Stimulated activated CD4-positive, alpha-beta T cell treated with anti-CD3 and anti-CD28 coated beads, Interleukin-12 subunit alpha, Interleukin-12 subunit beta, amount 100 ng/mL, for 24 hours (primary cell): ENCODE measurements at places on chromosomes 12 and 14.

DNA sequence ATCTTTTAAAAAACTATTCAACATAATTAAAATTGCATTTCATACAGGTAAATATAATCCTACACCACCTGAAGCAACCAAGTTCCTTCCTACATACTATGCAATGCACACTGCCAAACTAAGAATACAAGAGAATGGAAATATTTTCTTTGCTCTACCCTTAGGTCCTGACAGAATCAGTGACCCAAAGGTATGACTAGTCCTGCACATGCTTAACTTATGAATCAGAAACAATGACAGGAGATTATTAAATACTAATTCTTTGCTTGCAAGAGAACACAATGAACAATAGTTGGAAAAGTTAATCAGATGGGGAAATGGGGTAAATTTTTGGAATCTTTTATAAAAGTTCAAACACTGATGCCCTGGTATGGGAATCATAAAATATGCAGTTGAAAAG, 220.1 kb downstream of the SOX5 start:
- DNase-seq, result no peak

- no peak for DNase-seq
Measured at GRCh38 chr12:69648476-69648875, 37.8 kb upstream of the LRRC10 start.

DNA sequence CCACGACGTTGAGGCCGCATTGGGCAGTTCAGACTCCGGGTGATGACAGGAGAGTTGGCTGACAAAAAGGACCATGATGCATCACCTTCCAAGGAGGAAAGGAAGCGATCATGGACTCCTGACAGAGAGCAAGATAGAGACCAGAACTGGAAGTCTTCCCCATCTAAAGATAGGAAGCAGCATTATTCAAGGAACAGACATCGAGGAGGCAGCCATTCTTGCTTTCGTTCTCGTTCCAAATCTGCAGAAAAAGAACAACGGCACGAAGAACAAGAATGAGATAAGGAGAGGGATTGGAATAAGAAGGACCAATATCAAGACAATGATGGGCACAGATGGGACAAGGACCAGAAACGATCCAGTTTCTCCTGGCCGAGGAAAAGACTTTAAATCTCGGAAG, 27.1 kb upstream of the KRT77 start:
- no peak for DNase-seq

- no peak for DNase-seq
Measured at GRCh38 chr12:113083863-113084435, 27.4 kb downstream of the DTX1 start.

- no peak for DNase-seq
Measured at GRCh38 chr14:32497248-32497647, 168.2 kb downstream of the AKAP6 start.

- DNase-seq, result no peak
Measured at GRCh38 chr12:100171248-100171647, 28.6 kb upstream of the BLTP3B start.

- DNase-seq, result no peak
Measured at GRCh38 chr12:124153392-124153791, 141.5 kb upstream of the RFLNA start.

GRCh38 chr14:72616294-72616693, 277.6 kb downstream of the DPF3 start:
- DNase-seq, result no peak
